ENCODE measurements at places on chromosomes 1 and 21.
A peak's percentile ranks its signal among the peaks of the same experiment; 100 is the strongest.

- no peak for DNase-seq
Measured at GRCh38 chr1:178689769-178690168, 35.3 kb upstream of the RALGPS2 start.

DNA sequence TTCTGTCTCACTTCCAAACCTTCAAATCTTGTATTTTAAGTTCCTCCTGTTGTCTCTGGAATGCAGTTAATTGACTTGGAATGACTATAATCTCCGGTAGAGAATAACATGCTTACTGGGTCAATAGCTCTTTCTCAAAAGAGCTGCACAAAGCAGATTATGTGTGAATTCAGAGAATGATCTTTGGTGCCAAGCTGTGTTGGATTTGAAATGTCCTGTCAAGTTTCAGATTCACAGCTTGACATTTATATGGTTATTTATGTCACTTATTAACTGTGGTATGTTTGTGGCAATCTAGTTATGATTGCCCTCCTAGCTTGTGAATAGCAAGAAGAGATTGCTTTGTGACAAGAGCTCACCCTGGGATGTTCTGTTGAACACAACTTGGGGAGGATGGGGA, 128.3 kb upstream of the KCNE2 start:
- DNase-seq: no peak

- DNase-seq: no peak
Measured at GRCh38 chr1:210376836-210377372, 48.2 kb downstream of the HHAT start.

- DNase-seq: no peak
Measured at GRCh38 chr1:31383967-31384366, 11.1 kb upstream of the FABP3 start.

DNA sequence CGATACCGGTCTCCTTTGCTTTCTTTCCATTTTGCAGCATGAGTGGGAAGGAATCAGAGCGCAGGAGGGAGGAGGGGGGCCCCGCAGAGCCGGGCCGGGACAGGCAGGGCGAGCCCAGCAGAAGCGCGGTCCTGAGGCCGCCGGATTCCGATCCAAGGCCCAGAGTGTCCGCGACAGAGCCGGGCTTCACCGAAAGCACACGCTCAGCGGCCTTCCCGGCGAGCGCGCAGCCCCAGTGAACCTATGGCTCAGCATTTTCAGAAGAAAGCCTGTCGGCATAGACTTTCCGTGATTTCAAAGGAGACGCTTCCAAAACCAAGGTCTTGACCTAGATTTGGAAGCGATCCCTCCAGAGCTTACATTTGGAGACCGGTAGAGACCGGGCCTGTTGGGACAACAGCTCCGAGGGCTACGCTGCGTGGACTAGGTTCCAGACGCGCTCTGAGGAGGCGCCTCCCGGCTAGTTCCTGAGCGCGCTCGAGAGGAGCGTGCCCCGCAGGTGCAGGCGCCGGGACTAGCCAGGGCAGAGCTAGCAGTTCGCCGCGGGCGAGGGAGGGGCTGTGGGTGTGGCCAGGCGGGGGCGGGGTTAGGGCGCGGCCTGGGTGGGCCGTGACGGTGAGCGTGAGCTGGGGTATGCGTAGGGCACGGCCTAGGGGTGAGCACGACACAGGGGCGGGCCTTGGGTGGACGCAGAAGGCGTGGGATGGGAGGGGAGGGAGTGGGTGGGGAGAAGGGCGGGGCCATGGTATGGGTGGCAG, 27.8 kb upstream of the PRSS38 start:
- peak; percentile 92 for DNase-seq

DNA sequence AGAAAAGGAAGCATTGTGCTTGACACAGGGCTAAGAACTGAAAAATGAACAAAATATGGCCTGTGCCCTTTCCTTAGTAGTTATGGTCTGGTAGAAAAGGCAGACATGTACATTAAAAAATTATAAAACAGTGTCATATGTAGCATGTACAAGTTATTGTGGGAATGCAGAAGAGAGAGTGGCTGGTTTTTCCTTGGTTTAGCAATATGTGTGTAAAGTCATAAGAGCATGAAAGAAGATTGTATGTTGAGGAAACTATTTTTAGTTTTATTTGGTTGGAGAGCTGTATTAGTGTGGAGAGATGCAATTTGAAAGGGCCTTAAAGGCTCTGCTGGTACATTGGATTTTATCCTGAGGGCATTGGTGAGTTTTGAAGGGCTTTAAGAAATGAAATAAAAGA, 145.8 kb downstream of the PDE4B start:
- no peak for DNase-seq

GRCh38 chr1:230747127-230747730, at the start of gene CAPN9:
TSS of gene CAPN9 (plus strand) at chr1:230747388. CDS start at chr1:230747497, 109 bp downstream.
- DNase-seq: no peak

GRCh38 chr1:104073463-104073902, 323.8 kb downstream of the AMY1C start:
- DNase-seq: no peak

- no peak for DNase-seq
Measured at GRCh38 chr21:38839328-38840286, 33.9 kb downstream of the ETS2 start.

- no peak for DNase-seq
Measured at GRCh38 chr1:195909061-195909460, 699.2 kb downstream of the KCNT2 start.

- DNase-seq: no peak
Measured at GRCh38 chr1:4019606-4020331, 119.7 kb upstream of the C1orf174 start.

- no peak for DNase-seq
Measured at GRCh38 chr1:7993593-7994479, 32.3 kb downstream of the ERRFI1 start.

DNA sequence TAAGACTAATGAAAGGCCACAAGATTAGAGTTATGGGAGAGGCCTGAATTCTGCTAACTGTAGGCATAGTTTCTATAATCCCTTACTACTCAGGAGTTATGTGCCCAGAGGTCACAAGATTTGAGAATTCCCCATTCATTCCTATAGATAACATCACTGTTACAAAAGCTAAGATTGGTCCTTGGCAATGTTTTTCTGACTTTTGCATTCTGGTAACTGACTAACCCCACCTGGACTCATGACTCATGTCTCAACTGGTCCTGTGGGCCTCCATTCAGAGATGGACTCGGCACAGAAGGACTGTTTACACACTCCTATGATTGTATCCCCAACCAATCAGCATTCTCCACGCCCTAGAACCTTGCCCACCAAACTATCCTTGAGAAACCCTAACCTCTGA, 249.0 kb upstream of the ZP4 start:
- DNase-seq: no peak

DNA sequence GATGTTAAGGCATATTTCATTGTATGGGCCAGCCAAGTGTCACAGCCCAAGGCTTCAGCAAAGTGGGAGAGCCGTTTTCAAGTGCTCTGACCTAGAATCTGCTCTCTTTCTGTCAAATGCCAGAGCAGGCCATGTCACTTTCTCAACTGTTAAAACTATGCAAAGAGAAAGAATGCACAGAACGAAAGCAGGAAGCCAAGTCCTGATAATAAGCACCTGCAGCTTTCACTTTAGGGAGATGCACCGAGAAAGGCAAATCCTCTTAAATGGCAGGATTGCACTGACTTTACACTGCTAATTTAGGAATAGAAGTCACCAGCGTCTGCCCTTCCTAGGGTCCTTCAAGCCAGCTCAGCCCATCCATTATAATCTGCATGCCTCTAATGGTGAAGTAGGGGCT, 49.2 kb upstream of the NTPCR start:
- no peak for DNase-seq

- no peak for DNase-seq
Measured at GRCh38 chr1:86825319-86825718, 88.6 kb downstream of the SELENOF start.

GRCh38 chr1:184181044-184181443, 129.5 kb downstream of the TSEN15 start:
- no peak for DNase-seq

DNA sequence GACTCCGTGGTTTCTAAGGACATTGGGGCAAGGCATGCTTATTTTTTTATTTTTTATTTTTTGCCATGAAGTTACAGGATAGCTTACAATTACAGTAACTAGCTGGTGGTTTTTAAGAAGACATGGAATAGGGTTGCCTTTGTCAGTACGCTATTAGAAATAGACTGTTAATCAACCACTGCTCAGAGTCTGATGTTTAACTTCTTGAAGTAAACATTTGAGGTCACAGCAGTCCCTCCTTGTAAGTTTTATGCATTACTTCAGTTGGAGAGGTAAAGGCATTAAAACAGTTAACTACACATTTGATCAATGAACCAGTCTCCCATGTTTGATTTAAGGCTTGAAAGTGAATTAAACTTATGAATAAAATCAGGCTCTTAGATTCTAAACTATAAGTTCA, 19.3 kb upstream of the SHCBP1L start:
- DNase-seq: no peak

DNA sequence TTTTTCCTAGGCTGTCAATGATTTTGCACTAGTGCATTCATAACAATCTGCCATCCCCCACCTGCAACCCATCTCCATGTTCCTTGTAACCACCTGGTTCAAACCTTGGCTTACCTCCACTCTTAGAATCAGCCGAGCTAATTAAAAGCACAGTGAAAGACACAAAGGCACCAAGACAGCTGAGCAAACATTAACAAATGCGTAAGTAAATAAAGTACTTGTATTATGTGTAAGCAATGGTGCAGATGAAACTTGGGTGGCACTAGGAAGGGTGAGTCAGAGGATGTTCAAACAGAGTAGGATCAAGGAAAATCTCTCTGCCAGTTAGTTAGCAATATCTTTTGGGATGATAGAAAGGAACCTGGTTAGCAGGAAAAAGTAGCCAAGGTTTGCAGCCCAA, 5.1 kb upstream of the FOXJ3 start:
- DNase-seq: no peak

GRCh38 chr1:179310721-179311120, 17.1 kb downstream of the SOAT1 start:
- DNase-seq: no peak

GRCh38 chr1:171911506-171911905, 70.2 kb downstream of the DNM3 start:
- no peak for DNase-seq

GRCh38 chr1:202162418-202163280, 2.2 kb upstream of the PTPN7 start:
- DNase-seq: no peak
